ENCODE measurements at places on chromosomes 16 and 17. TPM values are rescaled to one million over a fixed set of nuclear protein-coding genes. Genes with fewer than 3 reads are reported as not detected.

DNA sequence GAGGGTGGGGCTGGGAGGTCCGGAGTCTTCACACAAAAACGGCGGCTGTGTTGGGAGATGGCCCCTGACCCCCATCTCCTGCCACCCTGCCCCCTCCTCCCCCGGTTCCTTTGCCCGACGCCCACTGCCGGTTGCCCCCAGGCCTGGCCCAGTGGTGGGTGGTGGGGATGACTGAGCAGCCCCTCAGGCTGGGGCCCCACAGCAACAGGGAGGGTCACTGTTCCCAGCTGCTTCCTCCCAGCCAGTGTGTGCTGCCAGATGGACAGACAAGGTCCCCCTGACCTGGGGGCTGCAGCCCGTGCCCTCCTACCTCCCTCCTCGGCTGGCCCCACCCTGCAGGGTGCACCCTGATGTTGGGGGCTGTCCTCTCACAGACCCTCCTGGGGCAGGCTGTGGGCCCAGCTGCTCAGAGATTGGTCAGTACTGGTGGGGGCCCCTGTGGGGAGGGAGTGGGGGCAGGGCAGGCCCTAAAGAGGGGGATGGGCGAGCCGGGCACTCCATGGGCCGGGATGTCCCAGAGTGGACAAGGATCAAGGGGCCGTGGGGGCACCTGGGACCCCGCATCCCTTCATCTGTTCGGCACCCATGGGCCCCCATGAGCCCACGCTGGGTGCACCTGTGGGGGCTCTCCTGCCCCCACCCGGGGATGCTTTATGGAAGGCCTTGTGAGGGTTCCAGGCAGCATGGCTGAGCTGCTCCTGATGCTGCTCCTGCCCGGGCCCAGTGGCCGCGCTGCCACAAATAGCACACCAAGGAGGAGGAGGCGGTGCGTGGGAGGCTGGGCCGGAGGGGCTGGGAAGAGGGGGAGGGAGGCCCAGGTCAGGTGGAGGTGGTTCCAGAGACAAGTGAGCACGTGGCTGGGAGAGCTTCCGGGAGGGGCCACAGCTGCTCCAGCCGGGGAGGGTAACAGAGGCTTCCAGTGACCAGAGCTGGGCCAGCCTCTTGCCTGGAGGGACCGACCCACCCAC lies 5.1 kb downstream of the C1QTNF8 start:
- no peak for DNase-seq

GRCh38 chr16:28051486-28051885 lies 12.0 kb downstream of the GSG1L start:
- no peak for DNase-seq

DNA sequence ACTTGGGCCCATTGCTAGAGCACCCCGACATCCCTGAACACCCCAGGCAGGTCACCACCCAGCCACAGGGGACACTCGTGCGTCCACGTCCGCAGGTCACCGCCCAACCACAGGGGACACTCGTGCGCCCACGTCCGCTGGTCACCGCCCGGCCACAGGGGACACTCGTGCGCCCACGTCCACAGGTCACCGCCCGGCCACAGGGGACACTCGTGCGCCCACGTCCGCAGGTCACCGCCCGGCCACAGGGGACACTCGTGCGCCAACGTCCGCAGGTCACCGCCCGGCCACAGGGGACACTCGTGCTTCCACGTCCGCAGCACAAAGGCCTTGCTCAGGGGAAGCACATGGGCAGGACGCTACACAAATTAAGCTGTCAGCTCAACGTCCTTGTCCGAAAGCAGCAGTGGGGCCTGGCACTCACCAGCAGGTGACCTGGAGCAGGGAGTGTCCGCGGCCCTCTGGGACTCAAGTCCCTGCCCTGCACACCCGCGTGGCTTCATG lies 17.7 kb downstream of the GALNS start:
- DNase-seq = no peak

DNA sequence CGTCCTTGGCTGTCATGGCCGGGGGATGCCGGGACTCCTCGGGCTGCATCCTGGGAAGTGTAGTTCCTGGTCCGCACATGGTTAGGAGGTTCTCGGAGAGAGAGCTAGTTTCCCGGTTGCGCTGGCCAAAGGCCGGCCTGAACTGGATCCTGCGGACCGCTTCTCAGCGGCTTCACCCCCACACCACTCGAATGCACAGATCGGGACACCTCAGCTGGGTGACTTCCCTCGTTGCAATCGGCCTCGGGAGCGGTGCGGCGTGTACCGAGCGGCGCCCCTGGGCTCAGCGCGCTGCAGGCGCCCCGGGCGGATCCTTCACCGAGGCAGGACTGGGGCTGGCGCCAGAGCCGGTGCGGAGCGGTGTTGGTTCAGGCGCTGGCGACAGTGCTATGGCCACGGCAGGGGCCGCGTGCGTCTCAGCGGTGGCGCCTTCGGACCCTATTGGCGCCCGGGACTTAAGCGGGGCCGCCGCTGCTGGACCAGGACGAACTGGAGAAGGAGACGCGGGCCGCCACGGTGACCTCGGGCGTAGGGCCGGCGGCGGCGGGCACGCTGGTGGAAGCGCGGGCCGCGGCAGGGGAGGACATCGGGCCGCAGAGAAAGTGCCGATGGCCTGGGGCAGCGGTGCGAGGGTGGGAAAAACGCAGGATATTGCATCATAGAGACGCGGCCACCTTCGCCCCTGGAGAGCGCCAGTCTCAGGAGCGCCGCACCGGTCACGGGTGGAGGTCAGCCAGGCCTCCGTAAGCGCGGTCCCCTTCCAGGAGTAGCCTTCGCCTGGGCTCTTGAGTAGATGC lies 11.4 kb downstream of the ZNF629 start:
- peak; percentile 70 for DNase-seq

DNA sequence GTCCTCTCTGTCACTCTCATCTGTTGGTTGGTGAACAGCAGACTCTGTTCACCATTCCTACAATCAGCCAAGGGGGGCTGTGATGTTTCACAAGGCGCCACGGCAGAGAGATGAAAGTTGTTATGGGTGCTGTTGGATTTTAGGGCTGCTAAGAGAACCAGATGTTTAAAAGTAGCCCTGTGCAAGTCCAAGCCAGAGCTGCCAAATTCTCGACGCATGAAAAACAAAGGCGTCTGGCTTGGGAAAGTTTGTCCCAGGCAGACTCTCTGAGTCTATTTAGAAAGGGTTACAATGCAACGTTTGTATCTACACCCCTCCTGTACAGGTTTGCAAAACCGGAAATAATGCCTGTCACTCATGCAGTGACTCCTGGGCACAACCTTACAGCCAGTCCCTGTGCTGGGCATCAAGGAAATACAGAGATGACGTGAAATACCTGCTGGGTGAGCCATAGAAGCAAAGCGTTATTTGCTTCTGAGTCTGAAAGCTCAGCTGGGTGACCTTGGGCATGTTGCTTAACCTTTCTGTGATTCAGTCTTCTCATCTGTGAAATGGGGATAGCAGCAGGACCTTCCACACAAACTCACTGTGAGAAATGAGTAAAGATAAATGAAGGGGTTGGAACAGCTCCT lies 74.8 kb downstream of the XYLT1 start:
- DNase-seq = no peak

- DNase-seq = no peak
Observed at GRCh38 chr16:7792346-7792745, 459.7 kb downstream of the RBFOX1 start.

- no peak for DNase-seq
Observed at GRCh38 chr17:71741836-71742235, 379.0 kb upstream of the SOX9 start.

- DNase-seq = no peak
Observed at GRCh38 chr17:8898126-8898525, 30.7 kb upstream of the PIK3R6 start.

GRCh38 chr17:39484178-39484577 lies 22.9 kb downstream of the CDK12 start:
- no peak for DNase-seq

DNA sequence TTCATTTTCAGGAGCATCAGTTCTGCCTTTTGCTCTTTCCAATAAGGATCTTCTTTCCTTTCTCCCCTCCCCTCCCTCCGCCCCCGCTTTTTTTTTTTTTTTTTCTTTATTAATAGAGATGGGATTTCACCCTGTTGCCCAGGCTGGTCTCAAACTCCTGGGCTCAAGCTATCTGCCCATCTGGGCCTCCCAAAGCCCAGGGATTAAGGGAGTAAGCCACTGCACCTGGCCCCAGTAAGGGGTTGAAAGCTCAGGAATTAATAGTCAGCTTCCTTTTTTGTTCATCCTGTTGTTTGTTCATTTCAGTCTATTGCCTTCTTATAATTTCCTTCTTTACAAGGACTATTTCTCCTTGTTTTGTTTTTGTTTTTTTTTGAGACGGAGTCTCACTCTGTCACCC lies 7.9 kb upstream of the C17orf58 start:
- DNase-seq = no peak

GRCh38 chr16:17469741-17470181 lies 999 bp downstream of the XYLT1 start:
- DNase-seq = no peak

DNA sequence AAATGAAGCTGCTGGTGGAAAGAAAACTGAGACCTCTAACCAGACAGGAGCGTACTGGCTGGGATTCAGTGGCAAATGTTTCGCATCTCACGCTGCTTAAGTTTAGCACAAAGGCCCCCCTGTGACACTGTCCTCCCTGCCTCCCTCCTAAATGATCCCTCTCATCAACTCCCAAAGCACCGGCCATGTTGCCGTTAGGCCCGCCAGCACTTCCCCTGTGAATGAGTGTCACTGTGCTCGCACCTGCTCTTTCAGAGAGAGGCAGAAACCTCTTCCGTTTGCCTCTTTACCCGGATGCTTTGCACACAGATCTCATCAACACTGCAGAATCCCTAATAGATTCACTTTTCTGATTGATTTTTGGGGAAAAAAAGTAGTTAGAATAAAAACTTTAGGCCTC lies 26.5 kb downstream of the MBTPS1 start:
- DNase-seq = no peak

DNA sequence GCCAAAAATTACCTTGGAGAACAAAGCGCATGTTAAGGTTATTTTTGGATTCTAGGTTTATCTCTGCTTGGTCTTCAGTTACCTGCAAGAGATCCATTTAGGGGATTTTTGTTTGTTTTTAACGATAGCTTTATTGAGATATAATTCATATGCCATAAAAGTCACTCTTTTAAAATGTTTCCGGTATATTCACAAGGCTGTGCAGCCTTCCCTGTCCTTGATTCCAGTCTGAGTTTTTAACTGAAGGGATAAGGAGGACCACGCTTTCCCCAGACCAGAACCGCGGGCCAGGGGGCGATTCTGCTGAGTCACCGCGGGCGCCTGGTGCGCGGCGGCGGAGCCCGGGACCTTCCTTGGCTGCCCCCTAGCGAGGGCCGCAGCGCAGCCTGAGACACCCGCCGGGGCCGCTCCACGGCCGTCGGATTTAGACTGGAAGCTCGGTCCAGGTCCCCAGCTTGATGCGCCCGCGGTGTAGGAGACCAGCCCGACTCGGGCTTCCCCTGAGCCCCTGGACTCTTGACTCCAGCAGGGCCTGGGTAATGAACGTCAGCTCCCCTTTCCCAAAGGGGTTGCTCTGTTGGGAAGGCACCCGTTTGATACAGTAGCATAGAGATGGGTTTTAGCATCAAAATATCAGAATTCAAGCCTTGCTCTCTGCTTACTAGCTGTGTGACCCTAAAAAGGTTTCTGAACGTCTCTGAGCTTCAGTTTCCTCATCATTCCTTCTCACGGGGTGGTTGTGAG lies 50.0 kb upstream of the STH start:
- DNase-seq = peak; percentile 83

- DNase-seq = no peak
Observed at GRCh38 chr17:17783825-17784656, 52.7 kb downstream of the SREBF1 start.

GRCh38 chr16:441447-441846 lies 16.0 kb downstream of the RAB11FIP3 start:
- DNase-seq = no peak

GRCh38 chr17:40520991-40521453 lies 19.6 kb upstream of the TNS4 start:
- no peak for DNase-seq

DNA sequence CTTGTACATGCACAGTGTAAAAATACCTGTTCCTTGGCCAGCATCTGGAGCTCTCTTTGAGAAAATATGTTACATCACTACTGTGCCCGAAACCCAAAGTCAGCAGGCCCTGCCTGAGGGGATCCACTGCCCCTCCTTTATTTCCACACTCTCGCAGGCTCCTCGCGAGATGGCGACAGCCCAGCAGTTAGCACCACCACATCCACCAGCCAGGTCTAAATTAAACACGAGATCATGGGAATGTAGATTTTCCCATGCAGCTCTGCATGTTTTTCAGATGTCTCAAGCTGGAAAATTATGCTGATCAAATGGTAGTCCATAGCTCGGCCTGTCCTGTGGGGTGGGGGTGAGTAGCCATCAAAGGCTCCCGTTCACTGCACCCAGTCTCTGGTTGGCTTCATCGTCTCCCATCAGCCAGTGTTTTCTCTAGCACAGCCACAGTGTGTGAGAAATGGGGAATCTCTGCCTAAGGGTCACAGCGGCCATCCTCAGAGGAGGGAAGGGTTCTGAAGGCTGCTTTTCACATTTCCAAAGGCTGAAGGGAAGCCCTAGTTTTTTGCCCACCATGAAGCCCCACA lies 34.7 kb downstream of the EPN2 start:
- no peak for DNase-seq

- peak; percentile 98 for DNase-seq
Observed at GRCh38 chr17:44417553-44417952, 28.1 kb upstream of the ITGA2B start.

GRCh38 chr17:41455236-41455635 lies 11.9 kb downstream of the KRT32 start:
- DNase-seq = no peak

DNA sequence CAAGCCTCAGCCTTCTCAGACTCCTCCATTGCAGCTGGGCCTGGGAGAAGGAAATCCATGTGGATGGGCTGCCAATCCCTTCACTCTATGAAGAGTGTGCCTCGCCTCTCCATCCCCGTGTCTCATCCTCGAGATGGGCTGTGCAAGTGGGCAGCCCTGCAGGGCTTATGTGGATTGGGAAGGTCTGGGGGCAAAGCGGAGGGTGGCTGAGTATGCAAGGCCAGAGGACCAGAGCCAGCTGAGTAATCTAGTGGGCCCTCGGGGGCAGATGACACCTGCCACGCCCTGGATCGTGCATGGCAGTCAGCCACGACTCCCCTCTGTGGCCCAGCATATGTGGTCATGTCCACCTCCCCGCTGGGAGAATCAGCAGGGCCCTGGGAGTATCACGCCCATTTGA lies 78.9 kb downstream of the IRX5 start:
- DNase-seq = no peak

The TMC7 gene
- 6.9 TPM for total RNA-seq

The SLC13A5 gene
- total RNA-seq = not detected

The TP53TG3 gene
- not detected for total RNA-seq

The TBC1D3 gene
- not detected for total RNA-seq

The KRTAP2-2 gene
- not detected for total RNA-seq

The LRRC37A gene
- total RNA-seq = 1.1 TPM

The ST6GALNAC2 gene
- 6.4 TPM for total RNA-seq
